ENCODE measurements at places on chromosomes 11 and 22. TPM values are rescaled to one million over a fixed set of nuclear protein-coding genes. Genes with fewer than 3 reads are reported as not detected.

The TSKU gene
- total RNA-seq = 21.4 TPM

The KRTAP5-11 gene
- not detected for total RNA-seq

The RAD9A gene
- total RNA-seq = 7.4 TPM

The RAB38 gene
- total RNA-seq = 2.9 TPM

The DTX4 gene
- 1.8 TPM for total RNA-seq

The NAALAD2 gene
- total RNA-seq = 2.4 TPM

The IGLL1 gene
- total RNA-seq = not detected

The OR2AT4 gene
- not detected for total RNA-seq

The PDE3B gene
- total RNA-seq = 3.1 TPM

The LMF2 gene
- total RNA-seq = 71.6 TPM

The C22orf31 gene
- total RNA-seq = not detected

The KCNJ11 gene
- total RNA-seq = not detected

The SPDYC gene
- not detected for total RNA-seq

The DESI1 gene
- total RNA-seq = 11.6 TPM

The DKK3 gene
- total RNA-seq = 328 TPM

The SNX19 gene
- total RNA-seq = 103 TPM

The PAAF1 gene
- total RNA-seq = 16.0 TPM

Measured in smooth muscle cell of the umbilical artery (primary cell).